ENCODE measurements at places on chromosomes 1 and 21.

DNA sequence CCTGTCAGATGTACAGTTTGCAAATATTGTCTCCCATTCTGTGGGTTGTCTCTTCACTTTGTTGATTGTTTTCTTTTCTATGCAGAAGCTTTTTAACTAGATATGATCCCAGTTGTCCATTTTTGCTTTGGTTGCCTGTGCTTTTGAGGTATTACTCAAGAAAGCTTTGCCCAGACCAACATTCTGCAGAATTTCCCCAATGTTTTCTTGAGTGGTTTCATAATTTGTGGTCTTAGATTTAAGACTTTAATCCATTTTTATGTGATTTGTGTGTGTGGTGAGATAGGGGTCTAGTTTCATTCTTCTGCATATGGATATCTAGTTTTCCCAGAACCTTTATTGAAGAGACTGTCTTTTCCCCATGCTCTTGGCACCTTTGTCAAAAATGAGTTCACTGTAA is 116.9 kb downstream of the DUSP10 start:
- DNase-seq, result no peak

DNA sequence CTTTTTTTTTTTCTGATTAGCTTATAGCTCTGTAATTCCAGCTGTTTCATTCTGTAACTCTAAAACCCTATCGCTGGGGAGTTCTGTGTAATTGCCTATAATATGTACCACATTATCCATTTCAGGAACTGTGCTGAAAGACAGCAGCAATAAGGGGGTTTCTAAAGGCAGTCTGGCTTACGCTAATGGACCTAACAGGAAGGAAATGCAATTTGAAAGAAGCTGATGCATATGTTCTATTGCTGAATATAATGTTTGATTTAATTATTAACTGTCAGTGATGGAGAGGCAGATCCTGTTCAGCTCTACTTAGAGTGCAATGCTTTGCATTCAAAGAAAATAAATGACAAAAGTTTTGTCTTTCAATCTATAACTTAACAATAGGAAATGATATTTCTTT is 209.4 kb upstream of the SNX7 start:
- DNase-seq, result no peak

GRCh38 chr21:29224006-29224405 is 74.7 kb upstream of the BACH1 start:
- no peak for DNase-seq

GRCh38 chr1:232456714-232457113 is 173.2 kb downstream of the SIPA1L2 start:
- DNase-seq, result no peak

GRCh38 chr1:151720125-151720524 is 1.2 kb upstream of the RIIAD1 start:
- DNase-seq, result no peak

- no peak for DNase-seq
Measured at GRCh38 chr1:200724064-200724463, 14.6 kb upstream of the CAMSAP2 start.

- DNase-seq, result no peak
Measured at GRCh38 chr1:38489844-38490270, 369.7 kb downstream of the RRAGC start.

- DNase-seq, result no peak
Measured at GRCh38 chr1:59011663-59012062, 227.8 kb upstream of the JUN start.
